ENCODE measurements at places on chromosomes 11 and 22.

GRCh38 chr11:120751550-120751949, 240.0 kb downstream of the GRIK4 start:
- DNase-seq: no peak

GRCh38 chr22:50105208-50106100, 15.6 kb downstream of the MOV10L1 start:
- DNase-seq: no peak

DNA sequence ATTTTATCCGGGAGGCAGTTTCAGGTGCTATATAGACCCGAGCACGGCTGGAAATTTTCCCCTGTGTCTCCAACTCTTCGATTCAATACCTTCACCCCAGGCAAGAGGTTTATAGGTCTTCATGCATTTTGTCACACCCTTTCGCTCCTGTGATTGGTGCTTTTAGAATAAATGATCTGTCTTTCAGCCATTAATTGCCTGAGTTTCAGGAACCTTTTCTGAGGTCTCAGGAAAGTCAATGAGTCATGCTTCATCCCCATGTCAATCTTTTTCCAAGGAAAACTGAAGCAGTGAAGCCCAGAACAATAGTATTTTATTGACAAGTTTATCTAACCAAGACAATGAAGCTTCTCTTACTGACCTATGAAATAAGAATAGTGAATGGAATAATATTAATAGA, 29.9 kb downstream of the FAM181B start:
- DNase-seq: no peak

- DNase-seq: peak; percentile 63
These were observed 650 bp upstream of the MAPK11 start for GRCh38 chr22:50270666-50271394.

DNA sequence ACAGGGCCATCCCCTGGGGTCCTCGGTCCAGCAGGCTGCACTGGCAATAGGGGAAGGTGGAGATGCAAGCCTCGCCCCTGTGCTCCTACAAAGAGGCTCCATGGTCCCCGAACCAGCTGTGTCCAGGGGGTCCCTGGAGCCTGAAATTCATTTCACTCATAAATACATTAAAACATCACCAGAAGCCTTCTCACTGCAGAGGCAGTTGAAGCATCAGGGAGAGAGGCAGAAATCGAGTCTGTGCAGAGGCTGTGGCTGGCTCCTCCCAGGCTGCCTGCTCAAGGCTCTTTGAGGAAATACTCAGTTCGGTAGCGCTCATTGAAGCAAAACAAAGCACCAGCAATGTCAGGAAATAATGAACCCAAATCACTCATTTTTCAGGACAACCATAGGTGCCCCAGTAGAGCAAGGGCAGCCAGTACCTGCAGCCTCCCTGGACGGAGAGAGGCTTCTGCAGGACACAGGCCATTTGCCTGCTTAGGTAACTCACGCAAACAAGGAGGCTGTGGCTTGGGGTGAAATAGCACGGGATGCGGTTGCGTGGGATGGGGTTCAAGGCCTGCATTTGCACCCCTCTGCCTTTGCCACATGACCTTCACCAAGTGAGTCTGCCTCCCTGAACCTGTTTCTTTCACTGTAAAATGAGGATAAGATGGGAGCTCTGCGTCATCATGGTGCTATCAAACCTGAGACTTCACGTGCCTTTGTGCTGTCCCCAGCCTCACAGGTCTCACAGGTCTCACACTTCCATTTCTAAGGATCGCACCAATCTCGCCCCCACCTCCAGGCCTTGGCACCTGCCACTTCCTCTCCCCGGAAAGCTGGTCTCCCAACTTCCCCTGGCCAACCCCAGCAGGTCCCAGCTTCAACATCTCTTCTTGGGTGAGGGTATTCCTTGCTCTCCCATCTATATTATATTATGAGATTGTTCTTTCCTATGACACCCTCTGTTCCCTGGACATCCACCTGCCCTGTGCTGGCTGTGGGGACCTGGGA, 84.3 kb upstream of the SHISAL1 start:
- DNase-seq: no peak
